Muscle of arm (tissue), 14 donors: ENCODE measurements at places on chromosomes 5 and 9.

DNA sequence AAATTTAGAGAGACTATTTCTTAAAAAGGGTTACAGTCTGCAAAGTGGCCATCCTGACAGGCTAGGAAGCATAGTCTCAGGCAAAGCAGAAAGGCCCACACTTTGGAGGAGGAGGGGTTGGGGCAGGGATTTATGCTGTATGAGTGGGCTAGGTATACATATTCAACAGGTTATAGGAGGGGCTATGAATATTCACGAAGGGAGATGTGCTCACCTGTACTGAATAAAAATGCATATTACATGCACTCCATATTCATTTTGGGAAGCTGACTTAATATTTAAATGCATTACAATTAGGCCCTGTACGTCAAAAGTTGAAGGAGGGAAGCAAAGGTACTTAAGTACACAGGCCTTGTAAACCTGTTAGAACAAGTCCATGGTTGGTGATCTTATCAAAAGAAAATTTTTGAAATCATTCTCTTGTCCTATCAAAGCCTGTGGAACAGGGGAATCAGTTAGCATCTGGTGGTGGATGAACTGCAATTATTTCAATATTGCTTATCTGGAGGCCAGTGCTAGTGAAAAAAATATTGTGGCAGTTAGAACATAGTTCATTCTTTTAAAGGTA, 1.6 kb downstream of the CENPP start:
- no peak for DNase-seq

DNA sequence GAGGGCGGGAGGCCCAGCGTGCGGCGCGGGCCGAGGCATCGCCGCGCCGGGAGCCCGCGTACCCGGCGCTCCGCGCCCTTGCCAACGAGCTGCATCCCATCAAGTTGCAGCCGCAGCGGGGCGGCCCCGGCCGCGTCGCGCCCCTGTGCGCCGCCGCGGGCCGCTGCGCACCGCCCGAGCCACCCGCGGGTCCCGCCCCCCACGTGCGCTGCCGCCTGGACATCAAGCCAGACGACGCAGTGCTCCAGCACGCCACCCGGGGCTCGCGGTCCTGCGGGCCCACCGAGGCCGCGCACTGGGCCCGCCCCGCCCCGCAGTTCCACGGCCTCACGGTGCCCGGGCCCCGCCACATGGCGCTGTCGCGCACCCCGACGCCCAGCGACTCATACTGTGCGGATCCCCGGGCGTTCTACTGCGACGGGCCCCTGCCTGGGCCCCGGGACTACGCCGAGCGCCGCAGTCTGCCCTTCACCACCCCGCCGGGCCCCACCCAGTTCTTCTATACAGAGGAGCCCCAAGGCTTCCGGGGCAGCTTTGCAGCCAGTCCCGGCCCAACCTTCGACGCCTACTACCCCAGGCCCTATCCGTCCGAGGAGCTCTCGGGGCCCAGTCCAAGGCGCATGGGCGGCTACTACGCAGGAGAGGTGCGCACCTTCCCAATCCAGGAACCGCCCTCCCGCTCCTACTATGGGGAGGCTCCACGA, 2.6 kb downstream of the AJM1 start:
- no peak for DNase-seq

- DNase-seq = no peak
Measured at GRCh38 chr9:95343725-95344287, 26.3 kb upstream of the FANCC start.

DNA sequence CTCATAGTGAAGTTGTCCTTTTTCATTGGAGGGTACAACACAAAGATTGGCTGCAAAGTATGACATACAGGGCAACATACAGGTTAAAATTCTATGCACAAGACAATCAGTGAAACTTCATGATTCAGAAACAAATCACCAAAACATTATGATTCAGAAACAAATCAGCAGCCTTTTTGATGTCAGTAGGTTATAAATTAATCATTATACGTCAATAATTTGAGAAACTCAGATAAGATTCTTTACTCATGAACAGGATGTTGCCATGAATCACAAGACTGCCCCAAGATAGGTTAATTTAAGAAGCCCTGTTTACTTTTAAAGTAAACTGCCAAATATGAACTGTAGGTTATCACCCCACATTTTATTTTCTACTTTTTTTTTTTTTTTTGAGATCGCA, 62.2 kb upstream of the IL33 start:
- DNase-seq = no peak

- no peak for DNase-seq
Measured at GRCh38 chr9:136554870-136555269, 9.0 kb upstream of the NOTCH1 start.
